Neuronal stem cell (in vitro differentiated cells): ENCODE measurements at places on chromosomes 7 and 10.

GRCh38 chr7:13651167-13651566, 338.3 kb downstream of the ETV1 start:
- no peak overlapping the region for H3K4me3 ChIP-seq
- no peaks in the 10 kb centered on the region for H3K27me3 ChIP-seq
- H3K4me1 ChIP-seq = no peaks in the 10 kb centered on the region
- H3K27ac ChIP-seq = no peak overlapping the region

DNA sequence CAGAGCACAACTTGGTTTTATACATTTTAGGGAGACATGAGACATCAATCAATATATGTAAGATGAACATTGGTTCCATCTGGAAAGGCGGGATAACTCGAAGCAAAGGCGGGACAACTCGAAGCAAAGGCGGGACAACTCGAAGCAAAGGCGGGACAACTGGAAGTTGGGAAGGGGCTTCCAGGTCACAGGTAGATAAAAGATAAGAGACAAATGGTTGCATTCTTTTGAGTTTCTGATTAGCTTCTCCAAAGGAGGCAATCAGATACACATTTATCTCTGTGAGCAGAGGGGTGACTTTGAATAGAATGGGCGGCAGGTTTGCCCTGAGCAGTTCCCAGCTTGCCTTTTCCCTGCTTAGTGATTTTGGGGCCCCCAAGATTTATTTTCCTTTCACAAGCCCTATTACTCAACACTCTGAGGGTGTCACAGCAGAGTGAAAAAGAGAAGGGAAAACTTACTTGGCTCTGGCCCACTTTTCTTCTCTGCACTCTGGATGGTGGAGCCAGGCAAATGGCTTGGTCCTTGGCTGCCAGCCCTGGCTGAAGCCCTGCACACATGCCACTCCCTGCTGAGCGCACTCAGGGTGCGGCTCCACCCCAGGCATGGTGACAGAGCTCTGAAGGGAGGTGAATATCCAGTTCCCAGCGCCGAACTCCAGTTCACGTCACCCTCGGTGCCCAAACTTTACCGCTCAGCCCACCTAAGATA, 46.7 kb downstream of the PARD3 start:
- H3K27me3 ChIP-seq = no peaks in the 10 kb centered on the region
- no peak for DNase-seq
- no peak overlapping the region for H3K27ac ChIP-seq
- no peaks in the 10 kb centered on the region for H3K36me3 ChIP-seq
- no peak overlapping the region for H3K4me3 ChIP-seq
- H3K4me1 ChIP-seq = peaks cover 7% of the 10 kb centered on the region

DNA sequence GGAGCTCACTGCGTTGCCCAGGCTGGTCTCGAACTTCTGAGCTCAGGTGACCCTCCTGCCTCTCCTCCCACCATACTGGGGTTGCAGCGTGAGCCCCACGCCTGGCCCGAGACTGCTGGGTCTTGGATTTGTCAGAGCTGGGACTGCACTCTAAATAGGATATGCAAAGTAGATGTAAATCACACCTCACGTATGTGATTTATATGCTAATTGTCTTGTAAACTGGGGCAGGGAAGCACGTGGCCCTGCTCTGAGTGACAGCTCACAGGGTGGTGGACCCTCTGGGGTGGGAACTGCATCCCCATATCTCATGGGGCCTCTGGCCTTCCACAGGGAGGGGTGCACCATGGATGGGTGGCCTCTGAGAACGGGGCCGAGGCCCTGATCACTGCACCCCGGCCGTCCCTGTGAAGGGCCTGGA, 34.1 kb downstream of the GET4 start:
- H3K27ac ChIP-seq = no peak overlapping the region
- no peaks in the 10 kb centered on the region for H3K36me3 ChIP-seq
- peaks cover 45% of the 10 kb centered on the region for H3K27me3 ChIP-seq
- no peak overlapping the region for H3K4me3 ChIP-seq
- no peaks in the 10 kb centered on the region for H3K4me1 ChIP-seq

DNA sequence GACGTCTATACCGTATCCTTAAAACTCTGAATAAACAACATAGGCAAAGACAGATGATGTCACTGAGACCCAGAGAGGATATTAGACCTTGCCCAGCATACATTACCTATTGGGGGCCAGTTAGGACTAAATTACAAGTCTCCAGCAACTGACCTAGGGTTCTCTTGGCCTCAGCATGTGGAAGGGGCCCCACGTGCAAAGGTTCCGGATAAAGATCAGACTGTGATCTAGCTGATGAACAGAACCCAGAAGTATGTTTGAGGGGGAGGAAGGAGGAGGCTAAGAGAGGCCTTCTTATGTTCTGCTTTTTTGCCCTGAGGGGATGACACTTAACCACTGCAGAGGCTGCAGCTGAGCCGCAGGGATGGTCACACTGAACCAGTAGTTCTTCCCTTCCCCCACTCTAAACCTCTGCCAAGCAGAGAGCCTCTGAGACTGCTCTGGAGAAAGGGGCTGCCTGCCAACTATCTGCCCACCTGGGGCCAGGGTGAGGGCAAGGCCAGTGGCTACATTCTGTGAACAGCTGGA, 24.0 kb upstream of the KMT2C start:
- H3K36me3 ChIP-seq = no peaks in the 10 kb centered on the region
- no peak overlapping the region for H3K4me3 ChIP-seq
- no peak overlapping the region for H3K27ac ChIP-seq
- no peaks in the 10 kb centered on the region for H3K4me1 ChIP-seq
- no peak for DNase-seq

DNA sequence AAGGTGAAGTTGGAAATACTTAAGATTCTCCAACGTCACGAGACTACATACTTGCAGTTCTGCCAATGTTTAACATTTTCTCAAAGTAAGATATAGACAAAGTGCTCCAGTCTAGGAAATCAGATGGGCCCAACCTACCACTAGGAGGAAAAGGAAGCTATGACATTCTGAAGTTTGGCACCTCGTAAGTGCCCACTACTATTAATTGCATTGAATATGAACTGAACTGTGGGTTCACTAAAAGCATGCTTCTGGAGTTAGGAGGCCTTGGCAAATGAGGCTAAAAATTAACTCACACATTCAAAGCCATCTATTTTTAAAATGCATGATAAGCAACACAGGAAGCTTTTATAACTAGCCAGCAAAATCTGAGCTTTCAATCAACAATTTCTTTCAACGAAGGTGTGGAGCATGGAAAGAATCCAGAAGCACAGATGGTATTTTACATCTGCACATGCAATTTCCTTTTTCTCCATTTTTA, 149.7 kb downstream of the LRRTM3 start:
- H3K27ac ChIP-seq = no peak overlapping the region
- H3K36me3 ChIP-seq = no peaks in the 10 kb centered on the region
- no peaks in the 10 kb centered on the region for H3K27me3 ChIP-seq
- H3K4me1 ChIP-seq = no peaks in the 10 kb centered on the region
- H3K4me3 ChIP-seq = no peak overlapping the region

DNA sequence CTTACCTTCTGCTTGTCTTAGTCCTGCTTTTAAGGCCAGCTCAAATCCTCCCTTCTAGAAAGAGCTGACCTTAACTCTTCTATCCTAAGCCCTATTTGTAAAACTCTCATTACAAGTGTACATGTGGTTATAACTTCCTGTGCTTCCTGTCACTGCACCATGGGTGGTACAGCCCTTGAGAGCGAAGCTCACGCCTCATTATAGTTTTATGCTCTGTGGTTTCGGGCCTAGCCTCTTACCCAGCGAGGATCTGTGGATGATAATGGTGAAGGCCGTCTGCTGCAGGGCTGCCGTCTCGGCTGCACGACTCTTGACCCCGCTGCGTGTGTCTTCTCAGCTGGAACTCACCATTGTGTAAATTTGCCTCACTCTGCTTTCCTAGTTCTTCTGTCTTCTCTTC, 74.6 kb downstream of the CUL1 start:
- H3K4me1 ChIP-seq = no peaks in the 10 kb centered on the region
- DNase-seq = no peak
- no peak overlapping the region for H3K4me3 ChIP-seq
- H3K36me3 ChIP-seq = peaks cover 77% of the 10 kb centered on the region

DNA sequence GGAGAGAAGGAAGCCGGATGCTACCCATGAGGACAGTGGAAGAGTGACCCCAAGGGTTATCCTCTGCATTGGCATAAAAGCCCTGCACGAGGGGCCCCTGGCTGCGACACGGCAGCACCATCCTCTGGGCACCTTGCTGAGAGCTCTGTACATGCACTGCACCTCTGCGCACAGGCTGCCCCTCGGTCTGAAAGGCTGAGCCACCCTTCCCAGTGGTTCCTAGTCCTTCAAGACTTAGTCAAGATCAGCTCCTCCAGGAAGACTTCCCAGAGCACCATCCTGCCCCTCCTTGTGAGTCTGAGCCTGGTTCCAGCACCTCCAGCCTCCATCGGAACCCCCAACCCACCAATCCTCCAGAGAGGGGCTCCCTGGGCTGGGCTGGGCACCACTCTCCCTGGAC, 37.9 kb upstream of the CNPY1 start:
- no peaks in the 10 kb centered on the region for H3K4me1 ChIP-seq
- no peak for DNase-seq
- no peak overlapping the region for H3K27ac ChIP-seq

- no peak overlapping the region for H3K4me3 ChIP-seq
- no peak for DNase-seq
- no peaks in the 10 kb centered on the region for H3K36me3 ChIP-seq
- H3K27me3 ChIP-seq = no peaks in the 10 kb centered on the region
- no peak overlapping the region for H3K27ac ChIP-seq
- H3K4me1 ChIP-seq = no peaks in the 10 kb centered on the region
Observed at GRCh38 chr7:95817866-95818640, 45.7 kb downstream of the DYNC1I1 start.

GRCh38 chr7:1695800-1696454, 25.9 kb downstream of the ELFN1 start:
- peaks cover 18% of the 10 kb centered on the region for H3K4me1 ChIP-seq
- H3K27me3 ChIP-seq = no peaks in the 10 kb centered on the region
- H3K4me3 ChIP-seq = no peak overlapping the region
- peaks cover 77% of the 10 kb centered on the region for H3K36me3 ChIP-seq
- no peak for DNase-seq
- H3K27ac ChIP-seq = no peak overlapping the region

DNA sequence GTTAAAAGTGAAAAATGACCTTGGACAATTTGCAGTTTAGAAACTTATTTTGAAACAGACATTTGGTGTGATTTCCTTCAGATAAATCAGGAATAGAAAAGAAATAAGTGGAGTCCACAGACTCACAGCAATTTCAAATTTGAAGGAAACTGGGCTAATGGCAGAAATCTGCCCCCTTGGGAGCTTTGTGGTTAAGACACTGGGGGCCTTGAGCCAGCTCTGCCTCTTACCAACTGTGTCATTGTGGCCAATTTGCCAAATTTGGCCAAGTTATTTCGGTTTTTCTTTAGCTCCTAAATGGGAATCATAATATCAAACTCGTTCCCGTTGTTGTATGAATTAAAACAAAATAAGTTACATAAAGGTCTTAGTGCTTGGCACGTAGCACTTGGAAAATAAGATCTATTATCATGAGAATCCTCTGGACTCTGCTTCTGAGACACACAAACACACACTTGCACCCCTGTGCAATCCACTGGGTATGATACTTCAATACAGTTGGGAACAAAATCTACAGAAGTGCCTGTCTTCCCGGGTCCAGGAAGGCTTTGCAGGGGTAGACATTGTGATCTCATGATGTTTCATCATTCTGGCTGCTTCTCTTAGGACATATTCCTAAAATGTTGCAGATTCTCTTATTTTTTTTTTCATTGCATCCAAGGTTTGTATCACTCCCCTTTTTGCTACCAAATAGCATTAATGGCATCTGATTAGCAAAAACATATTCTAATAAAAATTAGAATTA, 4.9 kb downstream of the ARMC3 start:
- no peak for DNase-seq
- H3K27me3 ChIP-seq = no peaks in the 10 kb centered on the region
- H3K4me1 ChIP-seq = no peaks in the 10 kb centered on the region
- H3K27ac ChIP-seq = no peak overlapping the region

- peak; percentile 80 for DNase-seq
- peak overlapping the region; percentile 34 for H3K27ac ChIP-seq
- no peaks in the 10 kb centered on the region for H3K36me3 ChIP-seq
Observed at GRCh38 chr7:101410743-101411507, 48.2 kb downstream of the COL26A1 start.

DNA sequence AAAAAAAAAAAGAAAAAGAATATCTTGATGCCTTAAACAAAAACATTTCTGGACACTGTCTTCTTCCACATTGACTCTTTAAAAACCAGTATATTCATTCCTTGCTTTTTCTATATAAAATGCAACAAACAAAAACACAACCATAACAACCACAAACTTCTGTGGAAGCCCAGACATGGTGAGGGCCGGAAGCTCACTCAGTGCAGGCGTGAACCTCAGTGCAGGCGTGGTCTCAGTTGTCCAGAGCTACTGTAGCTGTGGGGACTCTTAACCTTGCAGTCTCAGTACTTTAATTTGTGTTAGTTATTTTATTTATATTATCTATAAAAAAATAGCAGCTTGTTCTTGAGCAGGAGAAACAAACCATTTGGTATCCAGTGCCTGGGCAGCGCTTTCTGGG, 131.8 kb downstream of the DOCK1 start:
- peaks cover 24% of the 10 kb centered on the region for H3K36me3 ChIP-seq
- H3K27me3 ChIP-seq = peaks cover 2% of the 10 kb centered on the region
- no peak for DNase-seq
- no peak overlapping the region for H3K27ac ChIP-seq
- no peak overlapping the region for H3K4me3 ChIP-seq
- H3K4me1 ChIP-seq = peaks cover 5% of the 10 kb centered on the region

DNA sequence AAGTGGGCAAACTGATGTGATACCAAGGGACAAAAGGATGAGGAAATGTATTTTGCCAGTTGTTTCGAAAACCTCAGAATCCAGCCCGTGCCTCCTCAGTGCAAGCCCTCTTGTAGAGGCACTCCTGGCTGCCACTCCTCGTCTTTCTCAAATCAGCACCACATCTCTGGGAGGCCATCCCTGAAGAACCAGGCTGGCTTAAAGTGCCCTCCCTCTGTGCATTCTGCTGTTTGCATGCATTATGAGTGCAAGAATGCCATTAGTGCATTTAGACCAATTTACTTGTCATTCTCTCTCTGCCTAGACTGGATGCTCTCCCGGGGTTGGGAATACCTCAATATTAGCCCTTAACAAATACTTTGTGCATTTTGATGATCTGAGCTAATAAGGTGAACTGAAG, 19.9 kb upstream of the FAM180A start:
- H3K36me3 ChIP-seq = no peaks in the 10 kb centered on the region
- peaks cover 2% of the 10 kb centered on the region for H3K27me3 ChIP-seq
- H3K4me3 ChIP-seq = no peak overlapping the region
- no peak for DNase-seq
- H3K4me1 ChIP-seq = peaks cover 5% of the 10 kb centered on the region
- no peak overlapping the region for H3K27ac ChIP-seq

DNA sequence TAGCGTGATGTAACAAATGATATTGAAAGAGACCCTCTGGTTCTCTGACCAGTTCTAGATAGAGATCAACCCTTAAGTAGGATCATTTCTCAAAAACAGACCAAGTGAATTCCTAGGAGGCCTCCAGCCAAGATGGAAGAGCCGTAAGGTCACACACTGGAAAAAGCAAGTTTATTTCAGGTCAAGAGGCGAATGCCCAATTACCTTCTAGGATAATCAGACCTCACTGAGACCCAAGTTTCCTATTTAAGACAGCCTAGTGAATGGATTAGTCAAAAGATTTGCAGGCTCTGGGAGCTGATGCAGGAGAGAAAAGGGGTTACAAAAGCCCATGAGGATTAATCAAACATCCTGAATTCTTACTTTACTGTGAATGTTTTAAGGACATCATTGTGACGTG, 486.1 kb upstream of the NRP1 start:
- peaks cover 11% of the 10 kb centered on the region for H3K4me1 ChIP-seq
- no peak overlapping the region for H3K4me3 ChIP-seq
- no peak overlapping the region for H3K27ac ChIP-seq
- no peaks in the 10 kb centered on the region for H3K27me3 ChIP-seq
- H3K36me3 ChIP-seq = no peaks in the 10 kb centered on the region

GRCh38 chr10:44627591-44628354, 242.9 kb upstream of the CXCL12 start:
- no peak overlapping the region for H3K27ac ChIP-seq
- H3K36me3 ChIP-seq = no peaks in the 10 kb centered on the region
- H3K4me1 ChIP-seq = no peaks in the 10 kb centered on the region
